GM13976 (cell line): ENCODE measurements at places on chromosomes 6 and 20.

- no peak for DNase-seq
These were observed 336.3 kb upstream of the NOX3 start for GRCh38 chr6:155791891-155792290.

GRCh38 chr6:131779304-131779703 is 28.5 kb upstream of the ENPP1 start:
- no peak for DNase-seq

- DNase-seq = peak; percentile 95
These were observed at the start of the genes PSMA7 and SS18L1 for GRCh38 chr20:62143081-62143956. PSMA7 (minus strand) TSS chr20:62143394; CDS start chr20:62143303, 91 bp downstream. SS18L1 (plus strand) TSS chr20:62143769; CDS start chr20:62143821, 52 bp downstream.

GRCh38 chr6:57305107-57305506 is 12.3 kb upstream of the PRIM2 start:
- DNase-seq = no peak

DNA sequence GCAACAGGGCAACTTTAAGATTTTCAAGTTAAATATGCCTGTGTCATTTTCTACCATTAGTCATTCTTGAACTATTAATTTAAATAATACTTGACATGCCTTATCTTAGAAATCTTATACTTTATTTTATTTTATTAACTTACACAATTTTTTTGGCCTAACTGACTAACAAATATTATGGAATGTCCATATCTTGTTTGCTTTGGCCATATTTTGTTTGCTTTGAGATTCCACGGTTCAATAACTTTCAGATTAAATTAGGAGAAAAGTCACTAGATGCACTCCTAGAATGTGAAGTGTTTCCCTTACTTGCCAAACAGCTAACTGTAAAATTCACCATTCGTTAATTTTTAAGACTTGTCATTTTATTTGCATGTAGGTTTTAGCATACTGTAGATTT is 684.0 kb upstream of the MANEA start:
- no peak for DNase-seq

DNA sequence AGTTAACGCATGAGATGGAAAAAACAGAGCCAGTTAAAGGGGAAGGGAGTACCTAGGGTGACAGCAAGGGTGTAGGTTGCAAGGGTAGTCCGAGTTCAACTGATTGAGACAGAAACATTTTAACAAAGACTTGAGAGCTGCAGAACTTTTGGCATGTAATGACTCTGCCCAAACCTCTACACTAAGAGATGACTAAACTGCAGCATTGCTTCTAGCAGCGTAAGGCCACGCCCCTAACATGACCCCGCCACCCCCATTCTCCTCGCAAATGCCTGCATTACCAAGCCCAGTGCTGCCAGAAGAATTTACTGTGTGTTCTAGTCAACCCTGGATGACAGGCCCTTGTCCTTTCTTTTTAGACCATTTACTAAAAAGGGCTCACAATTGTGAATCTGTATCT is 6.3 kb upstream of the HINT3 start:
- DNase-seq = no peak

DNA sequence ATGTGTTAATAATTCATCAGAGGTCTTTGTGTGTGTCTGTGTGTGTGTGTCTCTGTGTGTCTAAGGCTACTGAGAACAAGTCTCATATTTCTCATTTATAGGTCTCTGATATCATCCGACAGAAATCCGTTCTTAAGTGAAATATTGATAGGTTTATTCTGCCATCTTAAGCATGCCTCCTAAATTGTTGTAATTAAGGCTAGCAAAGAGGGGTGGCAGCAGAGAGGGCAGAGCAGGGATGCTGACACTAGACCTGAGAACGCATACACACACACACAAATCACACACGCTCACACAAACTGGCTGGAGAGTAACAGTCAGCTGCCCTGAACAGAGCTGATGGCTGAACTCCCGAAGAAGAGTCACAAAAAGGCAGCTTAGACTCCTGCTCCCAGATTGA is 84.9 kb upstream of the LRFN2 start:
- DNase-seq = no peak

- no peak for DNase-seq
These were observed 20.7 kb upstream of the RREB1 start for GRCh38 chr6:7087066-7087465.

GRCh38 chr6:147304016-147304415 is 99.8 kb downstream of the STXBP5 start:
- no peak for DNase-seq

GRCh38 chr6:144862769-144863168 is 577.6 kb downstream of the UTRN start:
- no peak for DNase-seq

DNA sequence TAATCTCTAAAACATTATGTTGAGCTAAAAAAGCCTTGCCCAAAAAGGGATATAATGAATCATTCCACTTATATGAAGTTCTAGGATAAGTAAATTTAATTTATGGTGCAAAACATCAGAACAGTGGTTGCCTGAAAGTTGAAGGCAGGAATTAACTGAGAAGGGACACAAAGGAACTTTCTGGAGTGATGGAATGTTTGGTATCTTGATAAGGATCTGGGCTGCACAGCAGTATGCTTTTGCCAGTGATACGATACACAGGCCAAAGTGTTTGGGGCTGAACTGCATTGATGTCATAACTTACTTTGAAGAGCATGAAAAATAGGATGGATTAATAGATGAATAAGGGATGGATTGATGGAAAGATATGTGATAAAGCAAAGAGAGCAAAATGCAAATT is 146.1 kb upstream of the LRFN2 start:
- DNase-seq = no peak

DNA sequence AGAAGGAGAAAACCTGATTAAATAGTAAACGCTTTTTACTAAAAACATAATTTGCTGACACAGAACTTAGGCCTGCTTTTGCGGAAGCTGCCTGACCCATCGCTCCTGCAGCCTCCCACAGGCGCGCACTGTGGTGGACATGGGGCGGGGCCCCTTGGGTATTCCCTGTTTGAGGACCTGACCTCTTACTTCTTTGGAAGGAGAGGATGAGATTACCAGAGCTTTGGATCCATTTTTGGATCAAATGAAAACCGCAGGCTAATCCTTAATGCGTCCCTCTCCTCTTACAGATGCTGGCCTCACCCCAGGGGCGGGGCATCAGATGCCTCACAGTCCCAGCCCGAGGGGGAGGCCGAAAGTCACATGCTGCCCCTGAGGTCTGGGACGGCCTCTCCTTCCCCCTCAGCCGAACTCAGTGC is 151.0 kb downstream of the SCML4 start:
- no peak for DNase-seq

GRCh38 chr6:26323525-26324294 is 41.3 kb upstream of the BTN3A2 start:
- DNase-seq = no peak
